ENCODE measurements at places on chromosomes 5 and 9.

DNA sequence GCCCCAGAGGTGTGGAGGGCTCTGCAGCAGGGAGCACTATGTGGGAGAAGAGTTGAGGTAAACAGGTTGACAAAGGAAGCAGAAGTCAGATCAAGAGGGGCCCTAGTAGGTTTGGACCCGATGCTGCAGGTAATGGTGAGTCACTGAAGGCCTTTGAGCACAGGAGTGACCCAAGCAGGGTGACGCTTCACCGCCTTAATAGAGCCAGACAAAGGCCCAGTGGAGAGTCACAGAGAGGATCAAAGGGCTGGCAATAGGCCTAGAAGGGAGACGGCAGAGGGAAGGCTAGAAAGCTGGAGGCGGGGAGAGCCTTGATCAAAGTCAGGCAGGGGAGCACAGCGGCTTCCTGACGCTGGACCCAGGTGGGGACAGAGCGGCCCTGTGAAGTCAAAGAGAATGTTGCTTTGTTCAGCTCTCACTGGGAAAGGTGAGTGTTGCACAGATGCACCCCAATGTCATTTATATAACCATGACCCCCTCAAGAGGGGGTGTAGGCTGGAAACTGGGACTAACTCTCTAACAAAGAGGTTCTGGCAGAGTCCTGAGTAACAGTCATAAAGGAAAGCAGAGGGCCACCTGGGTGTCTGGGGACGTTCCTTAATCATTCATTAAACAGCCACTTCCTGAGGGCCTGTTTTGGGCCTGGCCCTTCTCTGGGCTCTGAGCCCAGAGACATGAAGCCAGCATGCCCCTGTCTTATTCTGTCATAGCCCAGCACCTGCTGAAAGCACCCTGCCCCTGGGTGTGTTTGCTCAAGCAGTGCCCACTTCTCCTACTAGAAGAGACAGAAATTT, 9.8 kb upstream of the CPLX2 start:
- DNase-seq = no peak

GRCh38 chr9:124724415-124725067, 46.6 kb downstream of the NR6A1 start:
- DNase-seq = no peak

DNA sequence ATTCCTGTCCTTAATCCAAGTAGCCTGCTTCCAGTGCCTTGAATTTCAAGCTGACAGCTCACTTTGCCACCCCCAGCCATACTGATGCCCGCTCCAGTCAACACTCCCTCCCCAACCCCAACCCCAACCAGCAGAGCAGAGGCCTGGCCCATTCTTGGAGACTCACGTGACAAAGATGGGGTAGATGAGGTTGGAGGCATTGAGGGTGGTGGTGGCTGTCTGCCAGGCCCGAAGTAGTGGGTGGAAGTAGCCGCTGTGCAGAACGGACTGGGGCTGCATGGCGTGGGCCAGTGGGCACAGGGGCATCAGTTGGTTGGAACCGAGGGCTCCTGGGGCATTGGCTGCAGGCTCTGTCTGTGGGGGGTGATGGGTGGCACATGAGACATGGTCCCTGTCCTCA, 7.8 kb downstream of the ALAD start:
- DNase-seq = no peak

DNA sequence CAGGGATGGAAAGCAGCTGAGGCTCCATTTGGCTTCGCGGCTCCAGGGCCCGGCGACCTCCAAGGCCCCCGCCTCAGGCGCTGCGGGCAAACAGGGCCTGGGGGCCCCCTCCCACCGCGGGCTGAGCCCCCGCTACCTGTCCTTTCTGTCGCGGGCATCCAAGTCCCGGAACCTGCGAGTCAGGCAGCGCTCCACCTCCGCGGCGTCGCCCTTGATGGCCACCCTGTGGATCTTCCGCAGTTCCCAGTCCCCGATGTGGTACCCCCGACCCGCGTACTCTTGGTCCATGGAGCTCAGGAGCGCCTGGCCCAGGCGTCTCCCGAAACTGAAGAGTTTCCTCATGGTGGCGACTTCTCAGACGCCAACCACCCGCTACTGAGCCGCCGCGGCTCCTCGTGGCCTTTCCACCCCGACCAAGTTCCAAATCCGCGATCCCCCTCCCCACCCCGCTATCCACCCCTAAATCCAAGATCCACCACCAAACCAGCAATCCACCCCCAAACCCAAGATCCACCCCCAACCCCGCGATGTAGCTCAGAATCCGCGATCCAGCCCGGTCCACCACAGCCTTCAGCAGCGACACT, 86.5 kb upstream of the CCDC180 start:
- no peak for DNase-seq

GRCh38 chr5:119316086-119316485, 39.7 kb upstream of the TNFAIP8 start:
- DNase-seq = peak; percentile 26

DNA sequence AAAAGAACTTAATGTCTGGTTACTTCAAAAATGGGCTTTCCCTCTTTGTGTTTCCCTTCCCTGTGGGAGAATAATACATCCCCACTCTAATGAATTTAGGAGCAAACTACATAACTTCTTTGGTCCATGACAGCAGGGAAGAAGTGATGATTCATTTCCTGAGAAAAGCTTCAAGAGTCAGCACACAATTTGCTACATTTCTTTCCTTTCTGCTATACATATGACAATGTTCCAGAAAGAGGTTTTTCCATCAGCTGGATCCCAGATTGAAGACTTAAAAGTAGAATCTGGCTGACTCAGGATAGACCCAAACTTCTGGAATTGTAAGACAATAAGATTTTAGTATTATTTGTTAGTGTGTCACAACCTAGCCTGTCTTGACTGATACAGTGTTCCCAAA, 126.1 kb downstream of the DRD1 start:
- DNase-seq = no peak
